ENCODE measurements at places on chromosomes 7 and 10.

DNA sequence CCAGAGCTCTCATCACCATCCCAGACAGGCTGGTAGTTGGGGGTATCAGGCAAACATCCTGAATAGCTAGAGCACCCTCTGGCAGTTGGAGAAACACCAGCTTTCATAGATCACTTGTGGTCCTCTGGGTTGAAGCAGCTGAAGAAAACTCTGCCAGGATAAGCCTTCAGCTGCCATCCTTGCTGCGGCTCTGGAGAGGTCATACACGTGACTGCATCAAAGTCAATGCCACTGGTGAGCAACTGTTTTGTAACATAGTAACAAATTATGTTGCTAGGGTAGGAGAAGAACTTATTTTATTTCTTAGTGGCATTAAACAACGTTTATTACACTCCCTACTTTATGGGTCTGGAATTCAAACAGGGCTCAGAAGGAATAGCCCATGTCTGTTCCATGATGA is 19.2 kb upstream of the PANK1 start:
- DNase-seq: no peak

DNA sequence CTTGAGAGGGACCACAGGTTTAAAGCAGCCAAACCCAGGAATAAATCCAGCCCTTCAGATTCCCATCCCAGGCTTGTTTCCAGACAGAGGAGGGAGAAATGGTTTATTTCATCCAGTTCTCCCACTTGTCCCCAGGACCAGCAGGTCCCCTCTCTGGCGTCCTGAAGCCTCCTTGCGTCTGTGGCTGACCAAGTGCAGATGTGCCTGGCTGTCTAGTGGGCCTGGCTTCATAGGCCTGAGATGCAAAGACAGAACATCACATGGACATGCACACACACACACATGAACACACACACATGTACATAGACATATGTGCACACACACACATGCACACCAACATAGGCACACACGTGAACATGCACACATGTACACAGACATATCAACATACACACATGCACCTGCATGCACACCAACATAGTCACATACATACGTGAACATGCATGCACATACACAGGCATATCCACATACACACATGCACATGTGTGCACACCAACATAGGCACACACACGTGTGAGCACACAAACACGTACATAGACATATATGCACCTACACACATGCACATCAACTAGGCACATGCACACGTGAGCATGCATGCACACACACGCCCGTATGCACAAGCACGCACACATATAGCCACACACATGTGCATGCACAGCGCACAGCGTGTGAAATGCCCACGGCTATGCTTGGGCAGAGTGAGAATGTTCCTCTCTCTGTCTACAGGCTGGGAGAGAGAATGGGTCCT is 10.7 kb downstream of the FOXL3 start:
- no peak for DNase-seq

DNA sequence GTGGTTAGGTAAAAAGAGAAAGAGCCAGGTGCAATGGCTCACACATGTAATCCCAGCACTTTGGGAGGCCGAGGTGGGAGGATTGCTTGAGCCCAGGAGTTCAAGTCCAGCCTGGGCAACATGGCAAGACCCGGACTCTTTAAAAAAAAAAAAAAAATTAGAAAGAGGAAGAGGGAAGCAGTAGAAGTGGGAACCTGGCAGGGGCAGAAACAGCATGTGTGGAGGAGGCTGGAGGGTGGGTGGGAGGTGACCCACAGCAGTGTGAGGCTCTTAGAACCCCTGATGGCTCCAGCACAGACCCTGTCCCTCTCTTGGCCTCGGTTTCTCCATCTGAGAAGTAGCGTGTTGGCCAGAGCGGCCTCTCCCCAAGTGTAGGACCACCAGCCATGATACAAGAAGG is 4.9 kb upstream of the CCL24 start:
- DNase-seq: no peak

- no peak for DNase-seq
Measured at GRCh38 chr10:69884686-69885085, 83.0 kb downstream of the COL13A1 start.

DNA sequence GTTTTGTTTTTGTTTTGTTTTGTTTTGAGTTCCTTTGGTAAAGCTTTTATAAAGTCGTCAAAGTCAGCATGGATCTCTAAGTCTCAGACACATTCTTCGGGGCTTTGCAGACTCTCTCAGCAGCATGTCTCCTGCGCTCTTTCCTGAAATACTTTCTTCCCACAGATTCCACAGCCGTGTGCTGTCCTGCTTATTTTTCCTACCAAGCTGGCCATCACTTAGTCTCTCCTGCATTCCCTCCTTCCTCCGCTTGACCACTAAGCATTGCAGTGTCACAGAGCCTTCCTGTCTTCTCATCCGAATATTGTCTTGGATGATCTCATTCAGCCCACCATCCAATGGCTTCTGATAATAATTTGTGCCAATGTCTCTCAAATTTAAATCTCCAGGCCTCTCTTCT is 434.3 kb upstream of the C7orf33 start:
- DNase-seq: no peak

- DNase-seq: no peak
Measured at GRCh38 chr10:51999096-51999495, 299.7 kb upstream of the CSTF2T start.

DNA sequence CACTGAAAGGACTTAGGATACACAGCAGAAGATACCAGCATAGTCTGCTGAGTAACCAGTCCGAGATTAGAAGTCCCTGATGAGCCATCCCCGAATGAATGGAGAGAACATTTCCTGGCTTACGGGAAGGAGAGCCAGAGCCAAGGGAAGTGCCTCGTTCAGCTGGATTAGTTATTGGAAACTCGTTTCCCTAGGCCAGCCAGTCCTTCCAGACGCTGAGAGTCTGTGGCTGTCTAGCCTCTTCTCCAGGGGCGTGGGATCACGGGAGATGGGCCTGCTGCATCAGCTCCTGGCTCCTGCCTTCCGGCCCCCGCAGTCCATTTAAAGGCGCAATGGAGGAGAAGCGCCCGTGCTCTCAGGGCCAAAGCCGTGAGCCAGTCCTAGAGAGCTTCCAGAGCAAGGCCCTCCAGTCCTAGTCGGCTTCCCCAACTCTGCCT is 712.8 kb downstream of the PARD3 start:
- no peak for DNase-seq

GRCh38 chr7:91636129-91636724 is 244.3 kb downstream of the MTERF1 start:
- no peak for DNase-seq

GRCh38 chr10:82826132-82826531 is 951.1 kb downstream of the NRG3 start:
- no peak for DNase-seq

- DNase-seq: no peak
Measured at GRCh38 chr7:6142871-6143380, 111.8 kb downstream of the ANKRD61 start.

GRCh38 chr7:14950013-14950412 is 47.5 kb upstream of the DGKB start:
- DNase-seq: no peak

DNA sequence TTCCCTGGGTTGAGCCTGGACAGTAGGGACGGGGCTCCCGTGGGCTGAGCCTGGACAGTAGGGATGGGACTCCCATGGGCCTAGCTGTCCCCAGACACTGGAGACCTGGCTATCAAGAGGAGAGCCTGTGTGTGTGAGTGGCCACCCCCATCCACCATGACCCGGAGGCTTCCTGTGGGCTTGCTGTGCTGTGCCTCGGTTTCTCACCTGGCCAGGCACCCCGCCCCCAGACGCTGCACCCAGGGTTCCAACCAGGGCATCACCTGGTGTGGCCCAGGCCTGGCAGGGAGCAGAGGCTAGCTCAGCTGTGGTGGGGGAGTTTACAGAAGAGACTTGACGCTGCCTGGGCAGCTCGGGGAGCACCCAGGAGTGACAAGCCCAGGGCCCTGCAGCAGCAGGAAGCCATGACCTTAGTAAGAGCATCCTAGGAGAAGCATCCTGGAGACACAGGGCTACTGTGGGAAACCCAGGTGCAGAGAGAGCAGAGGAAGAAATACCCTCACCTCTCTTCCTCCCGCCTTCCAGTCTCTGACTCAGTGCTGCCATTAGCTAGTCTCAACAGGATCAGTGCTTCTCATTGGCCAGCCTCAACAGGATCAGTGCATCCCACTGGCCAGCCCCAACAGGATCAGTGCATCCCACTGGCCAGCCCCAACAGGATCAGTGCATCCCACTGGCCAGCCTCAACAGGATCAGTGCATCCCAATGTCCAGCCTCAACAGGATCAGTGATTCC is 61.0 kb downstream of the PDGFA start:
- DNase-seq: no peak

DNA sequence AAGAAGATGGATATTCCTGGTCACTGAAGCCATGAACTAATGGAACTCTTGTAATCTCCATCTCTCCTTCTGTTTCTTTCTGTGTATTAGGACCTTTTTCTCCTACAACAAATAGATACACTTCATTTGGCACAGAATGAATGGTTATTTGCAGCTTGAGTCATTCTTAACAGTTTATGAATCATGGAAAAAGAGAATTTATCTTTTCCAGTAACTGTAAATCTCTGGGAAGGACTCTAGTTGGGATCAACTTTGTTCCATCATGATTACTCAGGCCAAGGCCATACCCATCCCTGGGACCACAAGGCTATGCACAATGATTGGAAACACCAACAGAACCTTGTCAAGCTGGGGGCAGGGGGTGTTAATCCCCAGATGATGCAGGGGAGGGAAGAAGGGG is 36.1 kb upstream of the MDFIC start:
- no peak for DNase-seq

DNA sequence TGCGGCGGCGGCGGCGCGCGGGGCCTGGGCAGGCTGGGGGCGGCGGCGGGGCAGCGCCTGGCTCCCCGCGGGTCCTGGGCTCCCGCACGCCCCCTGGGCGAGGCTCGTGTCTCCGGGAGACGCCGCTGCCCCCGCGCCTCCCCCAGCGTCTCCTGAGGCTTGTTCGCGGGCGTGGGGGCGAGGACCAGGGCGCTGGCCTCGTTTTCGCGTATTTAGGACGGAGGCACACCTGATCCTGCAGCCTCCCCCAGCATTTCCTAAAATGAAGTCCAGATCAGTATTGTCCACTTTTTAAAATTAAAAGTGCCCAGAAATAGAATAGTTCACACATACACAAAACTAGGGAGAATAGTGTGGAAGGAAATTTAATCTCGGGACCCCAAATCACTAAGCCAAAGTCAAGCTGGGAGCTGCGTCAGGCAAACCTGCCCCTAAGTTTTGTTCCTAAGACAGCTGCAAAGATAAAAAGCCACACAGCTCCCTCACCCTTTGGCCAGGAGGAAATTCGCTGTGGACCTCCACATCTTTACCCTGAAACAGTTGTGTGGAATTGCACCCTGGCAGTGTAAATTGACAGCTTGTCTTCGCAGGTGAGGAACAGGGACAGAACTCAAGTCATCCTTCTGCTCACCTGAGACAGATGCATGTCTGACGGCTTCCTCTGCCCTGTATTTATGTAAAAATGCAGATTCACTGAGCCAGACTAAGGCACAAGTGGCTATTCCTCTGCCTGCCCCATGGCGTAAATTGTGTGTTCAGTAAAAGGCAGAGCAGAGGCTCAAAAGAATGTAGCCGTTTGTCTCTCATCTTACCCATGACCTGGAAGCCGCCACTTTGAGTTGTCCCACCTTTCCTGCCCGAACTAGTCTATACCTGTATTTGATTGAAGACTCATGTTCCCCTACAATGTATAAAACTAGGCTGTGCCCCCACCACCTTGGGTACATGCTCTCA is 740 bp downstream of the GALNT11 start:
- no peak for DNase-seq

DNA sequence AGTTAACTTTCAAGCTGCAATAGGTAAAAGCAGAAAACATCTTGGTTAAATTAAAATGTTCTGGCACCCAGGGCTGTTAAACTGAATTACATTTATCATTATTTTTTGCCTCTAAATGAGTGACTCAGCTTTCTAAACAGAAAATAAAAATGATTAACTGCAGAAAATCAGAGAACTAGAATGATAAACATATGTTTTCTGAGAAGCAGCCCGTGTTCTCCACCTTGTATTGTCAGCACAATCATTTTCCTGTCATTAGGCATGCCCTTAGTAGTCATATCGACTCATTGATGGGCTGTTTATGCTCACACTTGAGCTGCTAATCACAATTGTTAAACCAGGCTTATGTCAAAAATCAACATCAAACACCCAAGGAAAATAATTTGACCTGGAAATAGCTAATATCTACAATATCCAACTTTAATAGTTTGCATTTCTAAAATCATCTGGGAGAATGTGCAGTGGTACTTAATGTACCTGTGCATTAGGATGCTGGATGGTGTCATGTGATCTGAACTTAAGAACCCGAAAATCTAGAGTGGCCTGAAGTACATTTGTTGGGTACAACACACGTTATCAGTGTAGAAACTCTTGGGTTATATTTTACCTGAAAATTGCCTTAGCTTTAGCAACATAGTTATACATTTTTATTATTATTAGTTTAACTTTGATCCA is 2.3 kb downstream of the MDFIC start:
- DNase-seq: no peak

DNA sequence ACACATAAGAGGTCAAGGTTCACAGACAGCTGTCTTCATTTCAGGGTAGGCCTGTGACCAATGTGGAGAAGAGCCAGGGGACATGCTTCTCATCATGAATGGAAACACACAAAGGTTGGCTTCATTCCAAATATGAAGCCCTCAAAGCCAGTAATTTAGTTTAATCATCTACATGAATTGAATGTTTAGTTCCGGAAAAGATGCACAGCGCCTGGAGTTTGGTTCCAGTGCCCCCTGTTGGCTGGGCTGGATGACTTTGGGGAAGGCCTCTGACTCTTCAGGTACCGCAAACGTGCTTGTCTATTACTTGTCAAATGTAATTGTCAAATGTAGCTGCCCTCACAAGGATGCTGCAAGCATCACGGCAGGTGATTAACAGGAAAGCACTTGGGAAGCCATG is 130.7 kb downstream of the ADRA2A start:
- DNase-seq: peak; percentile 19

DNA sequence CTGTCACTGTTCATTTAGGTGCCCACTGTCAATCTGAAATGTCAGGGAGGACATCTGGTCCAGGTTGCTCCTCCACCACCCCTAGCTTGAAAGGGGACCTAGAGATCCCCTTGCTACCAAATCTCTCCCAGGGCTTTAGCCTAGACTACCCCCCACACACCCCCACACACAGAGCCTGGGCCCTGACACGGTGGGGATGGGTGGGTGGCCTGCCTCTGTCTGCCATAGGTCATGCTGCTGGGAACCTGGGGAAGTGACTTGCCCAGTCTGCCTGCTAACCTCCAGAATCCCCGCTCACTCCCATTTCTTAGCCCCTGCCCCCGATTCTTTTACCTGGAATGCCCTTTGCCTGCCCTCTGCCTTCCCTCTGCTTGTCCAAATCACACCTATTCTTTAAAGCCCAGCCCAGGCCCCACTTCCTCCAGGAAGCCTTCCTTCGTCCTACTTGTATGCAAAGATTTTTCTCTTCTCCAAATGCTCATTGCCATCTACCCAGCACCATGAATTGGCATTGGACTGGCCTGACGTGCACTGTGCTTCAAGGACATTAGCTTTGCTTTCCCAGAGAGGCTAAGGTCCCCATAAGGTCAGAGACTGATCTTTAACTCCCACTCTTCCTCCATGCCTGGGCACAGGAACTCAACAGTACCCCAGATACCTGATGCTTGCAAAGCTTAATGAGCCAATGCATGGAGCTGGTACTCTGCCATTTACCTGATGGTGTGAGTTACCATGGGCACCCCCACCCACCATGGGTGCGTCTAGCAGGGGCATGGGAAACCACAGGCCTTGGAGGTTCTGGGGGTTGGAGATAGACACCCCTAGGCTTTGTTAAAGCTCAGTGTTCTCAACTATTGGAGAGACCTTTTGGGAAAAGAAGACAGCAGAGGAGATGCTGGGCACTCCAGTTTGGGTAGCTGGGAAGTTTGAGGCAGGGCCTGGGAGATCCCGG is 2.0 kb upstream of the SMARCD3 start:
- DNase-seq: no peak

GRCh38 chr7:140989068-140989467 is 25.7 kb downstream of the MRPS33 start:
- no peak for DNase-seq
